NCI-H1694 (cell line): ENCODE measurements at places on chromosomes 1 and 21.

DNA sequence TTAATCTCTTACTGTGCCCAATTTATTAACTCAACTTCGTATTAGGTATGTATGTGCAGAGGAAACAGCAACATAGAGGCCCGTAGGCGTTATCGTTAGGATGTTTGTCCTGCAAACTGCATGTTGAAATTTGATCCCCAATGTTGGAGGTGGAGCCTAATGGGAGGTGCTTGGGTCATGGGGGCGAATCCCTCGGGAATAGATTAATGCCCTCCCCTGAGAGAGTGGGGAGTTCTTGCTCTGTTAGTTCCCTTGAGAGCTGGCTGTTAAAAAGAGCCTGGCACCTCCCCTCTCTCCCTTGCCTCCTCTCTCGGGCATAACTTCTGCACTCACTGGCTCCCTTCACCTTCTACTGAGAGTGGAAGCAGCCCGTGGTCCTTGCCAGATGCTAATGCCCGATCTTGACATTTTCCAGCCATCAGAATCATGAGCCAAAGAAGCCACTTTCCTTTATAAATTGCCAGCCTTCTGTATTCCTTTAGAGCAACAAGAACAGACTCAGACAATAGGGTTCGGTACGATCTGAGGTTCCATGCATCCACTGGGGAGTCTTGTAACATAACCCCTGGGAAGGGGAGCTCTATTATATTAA is 149.0 kb upstream of the RAB4A start:
- DNase-seq = no peak

- no peak for DNase-seq
These were observed 39.0 kb downstream of the LRRC8C start for GRCh38 chr1:89671775-89672488.

GRCh38 chr1:102566182-102566581 is 542.1 kb downstream of the COL11A1 start:
- DNase-seq = no peak

- DNase-seq = no peak
These were observed 15.6 kb downstream of the SLC26A9 start for GRCh38 chr1:205927676-205928075.

GRCh38 chr1:193264313-193265065 is 78.1 kb upstream of the B3GALT2 start:
- DNase-seq = no peak

DNA sequence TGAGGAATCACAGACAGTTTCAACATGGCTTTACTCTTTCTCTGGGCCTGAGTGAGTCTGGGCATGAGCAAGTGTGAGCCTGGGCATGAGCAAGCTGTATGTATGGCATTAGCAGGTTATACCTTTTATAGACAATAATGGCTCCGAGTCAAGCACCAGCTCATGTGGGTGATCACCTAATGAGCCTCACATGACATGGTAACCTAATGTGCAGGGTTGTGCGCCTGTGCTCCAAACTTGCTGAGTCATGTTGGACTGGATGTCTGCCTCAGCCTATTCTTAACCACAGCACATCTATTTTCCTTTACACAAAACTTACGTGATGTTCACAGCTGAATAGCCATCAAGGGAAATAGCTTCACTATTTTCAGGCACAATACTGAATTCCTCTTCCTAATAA is 236.2 kb upstream of the NRIP1 start:
- no peak for DNase-seq

DNA sequence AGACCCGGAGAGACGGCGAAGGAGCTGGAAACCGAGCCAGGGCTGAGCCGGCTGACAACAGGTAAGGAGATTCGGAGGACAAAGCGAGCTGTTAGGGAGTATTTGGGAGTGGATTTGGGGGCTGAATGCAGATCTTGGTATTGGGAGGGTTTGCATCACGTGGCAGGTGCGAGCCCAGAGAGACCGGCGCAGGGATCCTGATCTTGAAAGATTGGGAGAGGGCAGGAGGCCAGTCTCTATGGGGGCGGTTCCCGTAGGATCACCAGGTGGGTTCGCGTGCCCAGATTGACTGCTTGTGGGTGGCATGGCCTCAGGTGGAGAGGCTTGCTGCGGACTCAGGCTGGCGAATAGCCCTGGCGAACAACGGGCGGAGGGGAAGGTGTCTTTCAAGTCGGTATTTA is 204 bp downstream of the CIART start:
- no peak for DNase-seq

- DNase-seq = no peak
These were observed 10.0 kb downstream of the KIRREL1 start for GRCh38 chr1:158003406-158003800.

DNA sequence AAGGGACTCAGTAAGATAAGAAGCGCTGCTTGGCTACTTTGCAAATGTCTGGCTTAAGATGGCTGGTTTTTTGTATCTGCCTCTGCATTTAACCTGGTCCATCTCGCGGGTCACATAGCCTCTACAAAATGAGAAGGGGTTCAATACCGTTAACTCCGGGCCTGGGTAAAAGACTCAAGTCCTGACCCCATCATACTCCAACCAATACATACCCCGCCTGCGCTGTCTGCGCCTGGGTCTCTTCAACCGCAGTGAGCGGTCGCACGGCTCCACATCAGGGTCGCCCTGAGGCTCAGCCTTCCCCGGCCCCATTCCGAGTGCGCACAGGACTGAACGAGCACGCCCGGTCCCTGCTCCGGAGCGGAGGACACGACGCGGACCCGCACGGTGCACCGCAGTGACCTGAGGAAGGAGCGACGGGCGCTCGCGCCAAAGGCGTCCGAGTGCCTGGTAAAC is 558 bp upstream of the PGD start:
- no peak for DNase-seq

DNA sequence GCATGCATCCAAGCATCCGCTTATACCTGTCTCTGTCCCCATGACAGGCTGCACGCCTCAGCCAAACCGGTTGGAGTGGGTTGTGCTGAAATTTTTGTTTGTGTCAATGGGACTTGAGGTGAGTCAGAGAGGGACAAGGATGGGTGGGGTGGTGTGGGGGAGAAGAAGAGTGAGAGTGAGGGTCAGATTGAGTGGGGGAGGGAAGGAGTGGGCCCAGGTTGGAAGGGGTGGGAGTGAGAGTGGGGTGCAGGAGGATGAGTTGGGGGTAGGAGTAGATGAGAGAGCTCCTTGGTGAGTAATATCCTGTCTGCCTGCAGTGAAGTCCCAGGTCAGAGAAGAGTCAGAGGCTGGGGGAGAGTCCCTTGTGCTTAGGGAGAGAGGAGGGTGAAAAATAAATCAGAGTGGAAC is 3.3 kb upstream of the NECTIN4 start:
- no peak for DNase-seq

GRCh38 chr1:22545141-22545540 is 18.1 kb upstream of the EPHA8 start:
- no peak for DNase-seq

DNA sequence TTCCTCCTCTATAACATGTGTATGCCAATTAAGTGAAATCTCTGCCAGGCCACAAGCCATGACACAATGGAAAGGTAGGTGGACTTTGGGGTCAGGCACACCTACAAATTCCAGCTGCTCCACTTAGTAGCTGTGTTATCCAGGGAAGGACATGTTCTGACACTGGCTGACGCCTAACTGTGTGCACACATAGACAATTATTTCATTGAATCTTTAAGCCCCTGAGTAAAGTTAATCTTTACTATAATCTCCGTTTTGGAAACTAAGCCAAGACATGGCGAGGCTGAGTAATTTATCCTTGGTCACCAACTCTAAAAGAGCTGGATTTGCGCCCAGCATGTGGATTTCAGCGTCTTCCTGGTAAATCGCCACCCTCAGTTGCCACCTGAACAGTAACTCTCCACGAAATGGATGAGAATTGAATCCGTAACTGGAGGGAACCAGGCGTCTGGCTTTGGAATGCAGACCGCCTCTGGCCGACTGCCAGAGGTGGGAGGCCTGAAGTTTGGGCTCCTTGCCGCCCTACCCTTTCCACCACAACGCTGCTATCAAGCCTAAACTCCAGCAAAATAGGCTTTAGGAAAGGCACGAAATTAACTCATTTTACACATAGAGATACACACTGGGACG is 888 bp upstream of the SNRPE start:
- no peak for DNase-seq

DNA sequence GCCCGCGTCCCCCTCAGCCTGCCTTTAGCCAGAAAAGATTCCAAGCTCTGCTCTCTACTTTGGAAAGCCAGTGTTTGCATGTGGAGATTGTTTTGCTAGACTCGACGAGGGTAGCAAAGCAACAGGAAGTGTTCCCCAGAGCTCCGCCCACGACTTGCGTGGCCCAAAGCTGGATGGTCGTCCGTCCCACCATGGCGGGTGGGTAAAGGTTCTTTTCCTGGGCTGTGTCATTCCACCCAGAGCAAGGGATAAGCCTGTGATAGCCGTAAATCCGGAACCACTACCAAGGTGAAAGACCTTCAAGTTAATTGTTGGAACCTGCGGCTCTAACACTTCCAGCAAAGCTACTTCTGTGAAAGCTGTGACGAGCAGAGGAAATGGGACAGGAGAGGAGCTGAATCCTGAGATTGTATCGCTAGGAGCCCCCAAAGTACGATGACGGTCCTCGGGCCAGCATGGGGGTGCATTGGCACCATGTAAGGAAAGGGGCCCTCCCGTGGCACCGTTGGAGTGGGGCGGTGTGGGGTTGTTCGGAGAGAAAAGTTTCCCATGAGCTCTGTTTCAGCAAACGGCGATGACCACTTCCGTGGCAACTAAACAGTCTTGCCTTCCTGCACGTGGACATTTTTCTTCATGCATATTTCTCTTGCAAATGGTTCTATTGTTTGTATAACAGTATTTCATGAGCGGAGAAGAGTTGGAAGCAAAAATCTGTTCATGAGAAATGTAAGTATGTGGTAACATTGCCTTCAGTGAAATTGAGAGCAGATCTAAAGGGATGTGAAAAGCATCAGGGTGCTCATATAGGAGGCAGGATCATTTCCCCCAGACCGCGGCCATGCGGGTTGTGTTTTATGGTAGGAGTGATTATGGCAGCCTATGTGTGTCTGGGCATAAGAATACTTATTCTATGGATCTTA is 8.4 kb downstream of the MX2 start:
- DNase-seq = no peak

GRCh38 chr1:177464686-177465085 is 293.9 kb downstream of the BRINP2 start:
- no peak for DNase-seq

- no peak for DNase-seq
These were observed 137.7 kb downstream of the SETD4 start for GRCh38 chr21:35922618-35923017.

GRCh38 chr1:235642943-235643371 is 6.6 kb downstream of the GNG4 start:
- DNase-seq = no peak

DNA sequence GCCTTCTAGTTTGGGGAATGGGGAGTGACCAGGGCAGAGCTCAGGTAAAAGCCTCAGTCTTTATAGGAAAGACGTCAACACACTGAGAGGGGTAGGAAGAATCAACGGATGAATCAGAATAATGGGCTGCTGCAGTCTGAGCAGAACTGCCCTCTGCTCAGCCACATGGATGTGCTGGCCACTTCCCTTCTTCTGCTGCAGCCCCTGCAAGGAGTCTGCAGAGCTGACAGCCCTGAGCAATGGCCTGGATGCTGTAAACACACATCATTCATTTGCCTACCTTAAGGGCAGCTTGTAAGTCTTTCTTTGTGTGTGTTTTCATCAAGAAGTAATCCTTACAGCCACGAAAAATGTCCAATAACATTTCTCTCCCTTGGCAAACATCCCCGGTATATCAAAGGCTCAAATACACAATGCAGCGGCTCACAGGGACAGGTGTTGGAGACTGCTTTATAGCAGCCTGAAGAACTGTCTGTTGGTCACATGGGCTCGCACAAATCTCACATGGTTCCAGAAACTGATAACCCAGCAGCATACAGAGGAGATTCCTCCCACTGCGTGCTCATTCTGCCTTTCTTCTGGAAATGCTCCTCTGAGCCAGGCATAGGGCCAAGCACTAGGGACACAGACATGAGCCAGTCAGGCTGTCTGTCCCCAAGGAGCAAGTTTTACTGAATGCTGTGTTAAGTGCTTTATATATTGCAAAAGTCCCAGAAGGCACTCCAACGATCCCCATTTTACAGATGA is 110.1 kb downstream of the HMGB4 start:
- no peak for DNase-seq

DNA sequence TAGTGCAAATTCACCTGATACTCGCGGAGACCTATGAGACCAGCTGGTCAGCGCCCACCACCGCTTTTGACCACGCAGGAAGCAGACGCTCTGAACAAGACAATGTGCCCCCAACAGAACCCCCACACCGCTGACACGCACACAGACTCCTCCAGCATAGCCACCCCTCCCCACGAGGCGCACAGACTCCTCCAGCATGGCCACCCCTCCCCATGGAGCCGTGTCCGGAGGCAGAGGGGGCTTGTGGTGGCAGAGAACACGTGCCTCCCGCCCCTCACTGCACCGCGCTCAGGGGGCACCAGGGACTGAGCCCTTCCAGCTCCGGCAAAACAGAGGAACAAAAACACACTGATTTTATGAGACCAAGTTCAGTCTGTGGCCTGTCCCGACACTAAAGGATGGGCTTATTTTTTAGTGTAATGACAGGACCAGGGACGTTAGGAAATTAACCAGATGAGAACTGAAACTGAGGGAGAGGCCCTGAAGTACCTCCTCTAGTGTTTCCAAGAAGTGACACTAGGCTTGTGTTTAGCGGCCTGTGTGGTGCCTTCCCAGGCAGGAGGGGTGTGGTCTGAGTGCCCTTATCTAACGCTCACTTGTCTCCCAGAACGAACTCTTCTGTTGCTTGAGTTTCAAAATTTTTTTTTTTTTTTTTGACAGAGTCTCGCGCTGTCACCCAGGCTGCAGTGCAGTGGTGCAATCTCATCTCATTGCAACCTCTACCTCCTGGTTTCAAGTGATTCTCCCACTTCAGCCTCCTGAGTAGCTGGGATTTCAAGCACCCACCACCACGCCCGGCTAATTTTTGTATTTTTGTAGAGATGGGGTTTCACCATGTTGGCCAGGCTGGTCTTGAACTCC is 10.0 kb upstream of the AGPAT3 start:
- no peak for DNase-seq

GRCh38 chr1:92929461-92929860 is 31.8 kb downstream of the DIPK1A start:
- no peak for DNase-seq

DNA sequence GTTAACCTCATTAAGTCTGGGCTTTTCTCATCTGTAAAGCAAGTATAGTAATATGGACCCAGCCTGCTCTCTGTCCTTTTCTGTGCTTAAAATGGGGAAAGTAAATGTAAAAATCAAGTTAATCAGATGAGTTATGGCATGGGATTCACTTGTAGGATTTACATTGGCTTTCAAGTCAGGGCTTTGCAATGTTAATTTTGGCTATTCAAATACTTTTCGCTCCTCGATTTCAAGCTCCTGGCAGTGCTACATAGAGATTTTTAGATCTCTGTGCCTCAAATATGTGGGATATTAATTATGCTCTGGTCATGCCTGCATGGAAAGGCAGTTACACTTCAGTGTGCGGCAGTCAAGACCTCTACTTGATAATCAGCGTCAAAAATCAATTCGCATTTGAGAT is 709.8 kb downstream of the LTN1 start:
- no peak for DNase-seq

DNA sequence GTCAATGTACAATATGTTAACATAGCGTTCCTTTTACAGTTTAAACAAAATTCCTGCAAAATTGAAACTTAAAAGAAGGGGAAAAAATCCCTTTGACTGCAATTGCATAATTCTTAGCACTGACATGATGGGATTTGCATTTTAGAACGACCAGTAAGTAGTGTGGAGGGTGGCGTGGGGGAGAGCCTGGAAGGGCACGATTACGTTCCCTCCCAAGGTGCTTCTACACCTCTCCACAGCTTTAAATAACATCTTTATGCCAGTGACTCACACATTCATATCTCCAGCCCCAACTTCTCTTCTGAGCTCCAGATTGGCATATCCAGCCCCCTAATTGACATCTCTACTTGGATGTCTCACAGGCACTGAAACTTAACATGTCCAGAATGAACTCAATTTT is 64.3 kb downstream of the OLFML3 start:
- no peak for DNase-seq
